CD4-positive, alpha-beta memory T cell (primary cell): ENCODE measurements at places on chromosomes 12 and 14. TPM values are rescaled to one million over a fixed set of nuclear protein-coding genes. Genes with fewer than 3 reads are reported as not detected.

The POTEM gene
- total RNA-seq = not detected

- H3K27me3 ChIP-seq = no peaks in the 10 kb centered on the region
- DNase-seq = no peak
- H3K36me3 ChIP-seq = no peaks in the 10 kb centered on the region
- no peak overlapping the region for H3K27ac ChIP-seq
- H3K4me3 ChIP-seq = no peak overlapping the region
Observed at GRCh38 chr14:69632164-69632563, 20.8 kb downstream of the SUSD6 start.

DNA sequence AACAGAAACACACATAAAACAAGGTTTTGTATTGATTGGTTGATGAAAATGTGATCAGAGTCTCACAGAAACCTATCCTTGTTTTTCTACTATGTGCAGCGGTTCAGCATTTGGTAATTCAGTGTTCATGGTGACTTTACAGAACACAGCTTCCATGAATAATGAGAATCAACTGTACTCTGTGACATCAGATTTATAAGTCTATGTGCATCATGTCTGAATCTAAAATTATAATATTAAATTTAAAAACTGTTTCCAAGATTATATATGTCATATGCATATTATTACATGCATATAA is 104.3 kb downstream of the SLC16A7 start:
- no peak for DNase-seq
- no peaks in the 10 kb centered on the region for H3K36me3 ChIP-seq
- no peaks in the 10 kb centered on the region for H3K4me1 ChIP-seq
- H3K27me3 ChIP-seq = no peaks in the 10 kb centered on the region
- H3K4me3 ChIP-seq = no peak overlapping the region
- no peak overlapping the region for H3K27ac ChIP-seq

DNA sequence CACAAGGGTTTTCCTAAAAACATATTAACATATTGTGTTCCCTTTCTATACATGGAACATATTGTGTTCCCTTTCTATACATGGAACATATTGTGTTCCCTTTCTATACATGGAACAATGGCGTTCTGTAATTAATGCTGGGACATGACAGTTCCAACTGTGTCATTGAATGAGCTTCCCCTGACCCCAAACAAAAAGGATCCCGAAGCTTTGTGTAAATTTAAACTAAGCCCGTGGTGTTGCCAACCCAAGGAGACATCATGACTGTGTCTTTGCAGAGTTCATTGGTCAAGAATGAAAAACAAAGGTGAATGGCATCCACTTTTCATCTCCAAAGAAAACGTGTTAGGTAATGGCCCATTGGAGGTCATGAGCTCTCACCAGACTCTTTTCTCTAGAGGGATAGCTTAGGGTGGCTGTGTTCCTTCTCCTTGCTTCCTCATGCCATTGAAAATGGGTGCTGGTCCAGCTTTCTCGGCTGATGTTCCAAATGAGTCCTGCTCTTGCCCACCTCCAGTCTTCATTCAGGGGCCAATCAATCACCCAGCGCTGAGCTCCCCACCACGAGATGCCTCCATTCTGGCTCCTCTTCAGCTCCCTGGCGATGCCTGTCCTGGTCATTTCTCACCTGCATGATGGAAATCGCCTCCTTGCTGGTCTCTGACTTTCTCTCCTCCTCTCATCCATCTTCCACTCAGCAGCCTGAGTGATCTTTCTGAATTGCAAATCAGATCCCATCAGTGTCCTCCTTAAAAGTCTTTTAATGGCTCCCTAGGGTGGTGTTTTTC is 156.1 kb downstream of the VRK1 start:
- H3K27me3 ChIP-seq = no peaks in the 10 kb centered on the region
- peaks cover 12% of the 10 kb centered on the region for H3K4me1 ChIP-seq
- H3K36me3 ChIP-seq = no peaks in the 10 kb centered on the region

DNA sequence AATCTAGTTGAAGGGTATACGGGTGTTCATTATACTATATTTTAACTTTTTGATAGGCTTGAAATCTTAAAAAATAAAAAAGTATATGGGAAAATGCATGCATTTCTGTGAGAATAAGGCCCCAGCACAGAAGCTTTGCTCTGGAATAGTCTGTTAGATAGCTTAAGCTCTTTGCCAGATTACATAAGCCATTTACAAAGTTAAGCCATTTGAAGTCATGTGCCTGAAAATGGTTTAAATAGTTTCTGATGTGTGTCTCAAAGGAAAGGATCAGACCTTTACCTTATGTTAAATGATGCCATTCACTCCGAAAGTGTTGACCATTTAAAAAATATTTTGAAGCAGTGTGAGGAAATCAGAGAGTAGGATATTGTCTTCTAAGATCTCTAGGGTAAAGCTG is 51.3 kb downstream of the WASHC4 start:
- no peak overlapping the region for H3K27ac ChIP-seq
- no peak for DNase-seq
- no peaks in the 10 kb centered on the region for H3K4me1 ChIP-seq

The SLC4A8 gene
- total RNA-seq = 0.47 TPM

The RPS6KL1 gene
- total RNA-seq = 2.9 TPM

DNA sequence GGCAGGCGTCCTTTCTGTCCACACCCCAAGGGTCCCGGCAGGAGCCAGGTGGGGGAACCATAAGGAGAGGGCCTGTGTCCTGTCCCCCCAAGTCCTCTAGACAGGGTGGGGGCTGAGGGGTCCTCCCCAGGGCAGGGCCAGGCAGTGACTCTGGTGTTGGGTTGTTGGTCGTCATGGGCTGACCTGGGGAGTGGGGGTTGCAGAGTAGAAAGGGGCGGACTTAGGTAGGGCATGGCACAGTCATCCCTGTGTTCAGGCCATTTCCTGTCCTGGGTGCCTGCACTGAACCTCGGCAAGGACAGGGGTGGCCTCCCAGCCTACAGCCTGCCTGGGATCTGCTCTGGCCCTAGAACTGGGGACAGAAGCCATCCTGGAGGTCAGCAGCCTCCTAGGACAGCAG is 356.2 kb downstream of the TMEM121 start:
- H3K27ac ChIP-seq = no peak overlapping the region
- H3K4me3 ChIP-seq = no peak overlapping the region
- H3K36me3 ChIP-seq = no peaks in the 10 kb centered on the region
- no peak for DNase-seq

DNA sequence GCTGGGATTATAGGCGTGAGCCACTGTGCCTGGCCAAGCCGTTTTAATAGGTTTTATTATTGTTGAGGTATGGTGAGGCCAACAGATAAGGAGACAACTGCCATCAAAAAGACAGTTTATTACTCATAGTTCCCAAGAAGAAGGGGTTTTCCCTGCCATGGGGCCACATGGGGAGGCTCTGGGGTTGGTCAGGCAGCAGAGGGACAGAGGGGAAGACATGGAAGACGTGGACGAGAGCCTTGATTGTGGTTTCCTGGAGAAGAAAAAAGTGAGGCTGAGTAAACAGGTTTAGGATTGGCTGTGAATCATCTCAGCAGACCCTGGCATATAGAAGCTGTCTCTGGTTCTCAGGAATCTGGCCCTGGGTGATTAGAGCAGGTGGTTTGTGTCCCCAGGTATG is 69.9 kb downstream of the FOXN4 start:
- H3K4me1 ChIP-seq = no peaks in the 10 kb centered on the region
- H3K27ac ChIP-seq = no peak overlapping the region
- H3K27me3 ChIP-seq = no peaks in the 10 kb centered on the region
- H3K4me3 ChIP-seq = no peak overlapping the region
- H3K36me3 ChIP-seq = peaks cover 5% of the 10 kb centered on the region
- no peak for DNase-seq

The PITPNM2 gene
- 16.8 TPM for total RNA-seq

DNA sequence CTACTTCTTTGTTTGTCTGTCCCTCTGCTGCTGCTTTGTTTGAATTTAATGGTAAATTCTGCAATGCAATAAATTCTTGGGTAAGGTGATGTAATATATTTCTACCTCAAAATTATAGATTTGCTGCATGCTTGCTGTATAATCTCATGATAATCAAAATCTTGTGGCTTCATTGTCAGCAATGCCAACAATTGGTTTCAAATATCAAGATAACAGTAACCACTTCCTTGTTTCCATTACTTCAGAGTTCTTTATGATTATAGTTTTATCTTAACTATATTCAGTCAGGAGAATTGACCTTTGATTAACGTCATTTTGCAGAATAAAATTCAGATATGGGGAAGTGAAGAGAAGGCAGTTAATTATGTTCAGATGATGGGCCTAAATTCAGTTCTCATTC is 30.2 kb upstream of the RNU6-8 start:
- H3K4me1 ChIP-seq = peaks cover 13% of the 10 kb centered on the region
- H3K27me3 ChIP-seq = no peaks in the 10 kb centered on the region
- H3K36me3 ChIP-seq = no peaks in the 10 kb centered on the region
- no peak overlapping the region for H3K4me3 ChIP-seq
- peak; percentile 12 for DNase-seq

DNA sequence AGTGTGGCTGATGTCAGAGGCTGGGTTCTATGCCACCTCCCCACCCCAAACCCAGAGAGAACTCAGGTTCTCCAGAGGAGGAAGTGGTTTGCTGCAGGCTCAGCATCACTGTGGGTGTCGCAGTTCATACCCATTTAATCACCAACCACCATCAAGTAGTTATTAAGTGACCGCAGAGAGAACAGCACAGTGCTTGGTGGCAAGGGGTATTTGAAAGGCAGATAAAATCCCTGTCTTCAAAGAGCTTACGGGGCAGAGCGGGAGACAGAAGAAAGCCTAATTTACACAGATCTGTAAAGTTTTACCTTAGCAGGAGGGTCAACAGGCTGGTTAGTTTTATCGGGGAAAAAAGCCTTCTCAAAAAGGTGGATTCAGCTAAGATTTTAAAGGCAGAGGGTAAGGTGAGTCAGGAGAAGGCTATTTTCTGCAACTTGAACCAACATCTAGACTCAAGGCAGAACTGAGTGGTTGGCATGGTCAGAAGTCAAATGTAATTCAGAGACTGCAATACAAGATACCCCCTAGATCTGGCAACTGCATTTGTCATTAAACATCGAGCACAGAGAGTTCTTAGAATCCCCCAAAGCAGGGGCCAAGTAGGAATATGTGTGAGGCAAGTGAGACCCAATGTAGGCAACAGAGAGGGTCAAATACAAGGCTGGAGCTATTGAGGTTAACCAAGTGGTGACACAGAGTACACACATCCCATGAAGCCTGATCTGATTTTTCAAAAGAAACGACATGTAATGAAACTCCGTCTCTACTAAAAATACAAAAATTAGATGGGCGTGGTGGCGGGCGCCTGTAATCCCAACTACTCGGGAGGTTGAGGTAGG is 13.2 kb downstream of the PXN start:
- peak overlapping the region; percentile 33 for H3K4me3 ChIP-seq
- H3K4me1 ChIP-seq = peaks cover 99% of the 10 kb centered on the region
- DNase-seq = peak; percentile 95
- no peaks in the 10 kb centered on the region for H3K36me3 ChIP-seq
- no peaks in the 10 kb centered on the region for H3K27me3 ChIP-seq
